ENCODE measurements at places on chromosomes 4 and X. TPM values are rescaled to one million over a fixed set of nuclear protein-coding genes. Genes with fewer than 3 reads are reported as not detected.

IL9R gene
- 110 TPM for total RNA-seq

IL13RA1 gene
- total RNA-seq, result not detected

CTAG1A gene
- total RNA-seq, result not detected

MTNR1A gene
- not detected for total RNA-seq

PNMA6F gene
- not detected for total RNA-seq

Data from activated CD8-positive, alpha-beta memory T cell treated with anti-CD3 and anti-CD28 coated beads, Interleukin-2, amount 10 ng/mL, durations not matched to agents 7 days and 5 days (primary cell).